GM23248 (cell line): ENCODE measurements at places on chromosomes 7 and 10.

DNA sequence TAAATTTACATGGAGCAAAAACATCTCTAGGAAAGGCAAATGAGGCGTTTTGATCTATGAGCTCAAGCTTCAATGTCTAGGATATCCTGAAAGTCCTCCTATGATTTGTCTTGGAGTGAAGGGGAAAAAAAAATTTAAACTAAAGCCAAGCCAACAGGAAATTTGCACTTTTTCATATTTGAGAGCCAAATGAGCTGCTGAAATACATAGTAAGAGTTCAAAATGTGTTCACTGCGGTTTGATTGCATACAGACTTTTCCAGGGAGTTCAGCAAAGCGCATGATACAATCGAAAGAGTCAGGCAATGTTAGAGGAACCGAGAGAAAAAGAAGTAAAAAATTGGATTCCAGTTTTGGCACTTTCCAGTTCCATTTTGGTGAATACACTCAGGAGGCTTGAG lies 633.4 kb upstream of the MGMT start:
- no peak for DNase-seq

DNA sequence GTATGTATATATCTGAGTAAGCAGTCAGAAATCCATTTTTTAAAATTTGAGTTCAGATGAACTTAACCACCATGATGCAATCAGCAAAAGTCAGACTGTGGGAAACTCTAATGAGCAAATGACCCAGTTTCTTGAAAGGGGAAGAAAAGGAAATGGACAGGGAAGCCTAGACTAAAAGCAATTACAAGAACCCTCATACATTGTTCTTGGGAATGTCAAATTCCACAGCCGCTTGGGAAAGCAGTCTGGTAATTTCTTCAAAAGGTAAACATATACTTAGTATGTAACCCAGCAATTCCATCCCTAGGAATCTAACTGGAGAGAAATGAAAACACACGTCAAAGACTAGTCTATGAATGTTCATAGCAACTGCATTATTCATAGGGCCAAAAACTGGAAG lies 16.4 kb upstream of the FOXK1 start:
- DNase-seq: peak; percentile 88

DNA sequence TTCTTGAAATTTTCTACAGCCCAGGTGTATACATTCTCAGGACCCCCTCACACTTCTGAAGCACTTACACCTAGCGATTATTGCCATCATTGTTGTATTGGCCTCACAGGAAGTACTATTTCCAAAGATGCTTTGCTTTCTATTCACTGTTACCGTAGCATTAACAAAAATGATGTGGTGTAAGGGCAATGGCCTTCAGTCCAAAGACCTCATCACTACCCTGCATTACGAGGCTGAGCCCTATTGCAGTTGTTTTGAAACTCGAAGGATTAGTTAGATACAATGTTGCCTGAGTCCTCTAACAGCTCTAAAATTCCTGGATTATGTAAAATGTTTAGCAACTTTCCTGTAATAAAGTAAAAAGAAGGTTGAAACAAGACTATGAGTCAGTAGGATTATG lies 2.9 kb downstream of the NRCAM start:
- no peak for DNase-seq

- DNase-seq: no peak
Measured at GRCh38 chr10:112678987-112679386, 232.0 kb downstream of the VTI1A start.

DNA sequence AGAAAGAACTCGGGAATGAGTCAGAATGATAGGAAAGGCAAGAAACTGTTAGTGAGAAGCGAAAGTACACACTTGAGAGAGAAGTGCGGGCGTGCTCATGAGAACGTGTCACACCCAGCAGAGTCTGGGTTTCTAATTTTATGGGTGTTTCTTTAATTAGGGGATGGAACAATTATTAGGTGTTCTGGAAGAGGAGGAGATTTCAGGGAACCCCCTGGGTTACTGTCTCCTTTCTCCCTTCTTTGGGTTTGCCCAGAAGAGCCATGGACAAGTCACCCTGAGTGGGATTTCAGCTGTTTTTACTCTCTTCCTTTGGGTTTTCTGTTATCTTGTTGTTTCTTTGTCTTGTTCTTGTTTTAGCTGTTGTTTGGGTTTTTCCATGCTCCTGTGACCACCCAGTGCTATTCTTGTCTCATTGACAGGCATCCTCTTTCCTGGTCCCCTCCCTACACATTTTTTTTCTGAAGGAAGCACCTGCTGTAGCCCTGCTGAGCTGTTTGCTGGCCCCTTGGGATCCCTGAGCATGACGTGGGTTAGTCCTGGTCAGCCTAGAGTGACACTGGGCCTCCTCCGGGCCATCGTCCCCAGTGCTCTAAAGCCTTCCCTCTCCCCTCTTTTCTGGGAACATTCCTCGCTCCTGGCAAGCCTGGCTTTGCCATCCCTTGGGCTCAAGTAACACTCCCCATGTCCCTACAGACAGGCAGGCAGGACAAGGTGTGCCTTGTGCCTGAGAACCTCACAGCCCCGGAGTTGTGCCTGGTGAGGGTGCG lies 3.5 kb downstream of the SH2D4B start:
- DNase-seq: no peak

DNA sequence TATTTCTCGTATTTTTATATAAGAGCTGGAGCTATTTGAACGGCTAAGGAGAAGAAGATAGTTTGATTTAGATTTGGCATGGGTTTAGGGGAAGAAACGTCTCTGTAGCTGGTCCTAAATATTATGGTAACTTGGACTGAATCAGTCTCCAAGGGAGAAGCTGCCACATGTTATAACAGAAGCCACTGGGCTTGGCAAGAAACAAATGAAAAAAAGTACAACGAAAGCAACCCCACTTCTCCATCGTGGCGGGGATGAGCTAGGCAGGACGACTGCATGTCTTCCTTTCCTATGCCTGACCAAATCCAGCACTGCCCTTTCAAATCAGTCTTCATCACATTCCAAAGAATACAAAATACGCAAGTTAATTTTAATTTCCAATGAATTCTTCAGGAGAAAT lies 196.7 kb upstream of the KLF14 start:
- no peak for DNase-seq

- DNase-seq: peak; percentile 61
Measured at GRCh38 chr10:102167861-102168260, 15.7 kb downstream of the NOLC1 start.

- no peak for DNase-seq
Measured at GRCh38 chr7:136807598-136807997, 60.9 kb upstream of the CHRM2 start.

- no peak for DNase-seq
Measured at GRCh38 chr10:33566001-33566400, 231.5 kb upstream of the NRP1 start.

GRCh38 chr7:129468087-129468486 lies 33.9 kb downstream of the STRIP2 start:
- DNase-seq: peak; percentile 83

DNA sequence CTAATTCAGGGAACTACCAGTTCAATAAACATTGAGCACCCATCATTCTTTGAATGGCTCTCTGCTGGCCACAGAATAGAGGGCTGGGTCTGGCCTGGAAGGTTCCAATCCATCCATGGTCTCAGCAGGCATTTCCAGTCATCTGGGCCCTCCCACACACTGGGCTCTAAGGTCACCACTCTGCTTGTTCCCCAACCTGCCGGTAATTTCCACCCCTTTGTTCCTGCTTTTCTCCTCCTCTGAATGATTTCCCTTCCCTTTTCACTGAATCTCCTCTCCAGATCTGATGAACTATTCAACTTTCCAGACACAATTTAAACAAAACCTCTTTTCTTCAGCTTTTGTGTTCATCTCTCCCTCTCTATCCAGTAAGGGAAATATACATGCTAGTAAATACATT lies 2.6 kb downstream of the BZW2 start:
- DNase-seq: no peak

DNA sequence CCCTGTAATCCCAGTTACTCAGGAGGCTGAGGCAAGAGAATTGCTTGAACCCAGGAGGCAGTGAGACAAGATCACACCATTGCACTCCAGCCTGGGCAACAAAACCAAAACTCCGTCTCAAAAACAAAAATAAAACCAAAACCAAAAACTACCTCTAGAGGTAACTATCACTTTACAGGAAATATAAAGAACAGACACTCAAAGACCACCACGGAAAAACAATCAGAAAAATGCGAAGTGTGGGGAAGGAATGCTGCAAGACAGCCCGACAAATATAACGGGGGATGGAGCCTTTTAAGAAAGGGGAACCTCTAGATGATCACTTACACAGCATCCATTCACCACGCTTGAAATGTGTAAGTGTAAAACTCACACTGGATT lies 4.3 kb downstream of the HNRNPF start:
- no peak for DNase-seq

DNA sequence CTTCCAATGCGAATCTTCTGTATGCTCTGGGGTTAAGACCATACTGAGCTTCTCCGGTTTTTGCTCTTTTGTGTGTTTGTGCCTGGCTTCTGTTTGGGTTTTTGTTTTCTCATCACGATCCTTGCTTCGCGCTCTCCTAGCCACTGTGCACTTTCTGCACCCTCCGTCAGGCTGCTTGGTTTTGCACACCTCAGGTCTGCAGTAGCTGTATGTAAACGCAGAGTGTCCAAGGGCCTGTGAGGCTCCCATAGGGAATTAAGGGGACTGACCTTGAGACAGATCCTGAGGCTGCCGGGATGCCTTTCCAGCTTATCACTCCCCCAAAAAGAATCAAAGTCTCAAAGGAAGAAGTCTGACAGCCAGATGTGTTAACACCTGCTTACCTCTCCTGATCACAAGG lies 95.2 kb downstream of the PROSER2 start:
- no peak for DNase-seq

- DNase-seq: peak; percentile 2
Measured at GRCh38 chr10:25867321-25867720, 66.7 kb upstream of the MYO3A start.

DNA sequence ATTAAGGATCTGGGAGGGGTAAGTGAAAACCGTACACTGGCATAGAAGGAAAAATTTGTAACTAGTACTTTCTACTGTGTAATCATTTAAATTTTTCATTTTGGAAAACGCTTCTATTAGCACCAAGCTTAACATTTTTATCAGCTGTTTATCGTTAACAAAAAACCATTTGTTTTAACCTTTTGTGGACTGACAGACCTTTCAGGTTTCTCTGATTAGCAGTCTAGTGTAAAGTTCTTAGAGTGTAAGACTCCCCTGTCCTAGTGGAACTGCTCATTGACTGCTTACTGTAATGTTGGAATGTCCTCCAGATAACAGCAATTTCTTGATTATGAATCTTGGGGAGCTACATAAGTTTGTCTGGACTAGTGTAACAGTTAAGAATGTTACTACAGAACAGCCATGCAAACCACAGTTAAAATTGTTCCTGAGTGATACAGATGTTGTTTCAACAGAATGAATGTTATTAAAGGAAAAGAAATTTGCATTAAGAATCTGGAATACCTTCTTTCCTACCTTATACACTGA lies 2.0 kb downstream of the DBF4 start:
- DNase-seq: peak; percentile 34

DNA sequence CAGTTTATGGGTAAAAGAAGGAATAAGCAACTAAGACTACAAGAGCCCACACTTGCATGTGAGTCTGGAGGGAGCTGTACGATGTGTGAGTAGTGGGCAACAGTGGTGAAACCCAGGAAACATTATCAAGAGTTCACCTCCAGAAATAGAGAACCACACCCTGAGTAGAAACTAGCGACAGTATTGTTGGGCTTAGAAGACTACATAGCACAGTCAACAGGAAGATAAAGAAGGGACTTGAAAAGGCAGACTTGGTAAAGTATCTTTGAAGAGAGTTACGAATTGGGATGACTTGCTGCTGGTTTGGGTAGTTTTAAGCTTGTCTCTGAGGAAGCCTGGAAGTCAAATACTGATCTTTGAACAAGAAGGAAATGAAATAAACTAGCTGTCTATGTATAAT lies 223.2 kb upstream of the GNAI1 start:
- no peak for DNase-seq

GRCh38 chr10:34207343-34207742 lies 607.8 kb downstream of the PARD3 start:
- no peak for DNase-seq

DNA sequence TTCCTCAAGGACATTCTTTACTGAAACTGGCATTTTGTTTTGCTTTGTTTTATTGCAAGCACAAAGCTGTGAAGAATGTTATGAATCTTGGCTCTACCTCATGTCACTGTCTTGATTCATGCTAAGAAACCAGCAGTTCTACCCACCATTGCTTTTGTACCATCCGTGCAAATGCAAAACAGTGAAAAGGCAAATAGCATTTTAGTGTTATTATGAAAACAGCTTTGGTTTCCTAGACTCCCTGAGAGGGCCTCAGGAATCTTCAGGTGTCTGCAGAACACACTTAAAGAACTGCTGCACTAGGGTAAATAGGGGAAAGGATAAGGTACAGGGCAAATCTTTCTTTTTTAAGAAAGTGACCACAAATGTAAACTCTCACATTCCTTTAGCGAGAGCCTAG lies 318.9 kb downstream of the AHR start:
- DNase-seq: no peak

DNA sequence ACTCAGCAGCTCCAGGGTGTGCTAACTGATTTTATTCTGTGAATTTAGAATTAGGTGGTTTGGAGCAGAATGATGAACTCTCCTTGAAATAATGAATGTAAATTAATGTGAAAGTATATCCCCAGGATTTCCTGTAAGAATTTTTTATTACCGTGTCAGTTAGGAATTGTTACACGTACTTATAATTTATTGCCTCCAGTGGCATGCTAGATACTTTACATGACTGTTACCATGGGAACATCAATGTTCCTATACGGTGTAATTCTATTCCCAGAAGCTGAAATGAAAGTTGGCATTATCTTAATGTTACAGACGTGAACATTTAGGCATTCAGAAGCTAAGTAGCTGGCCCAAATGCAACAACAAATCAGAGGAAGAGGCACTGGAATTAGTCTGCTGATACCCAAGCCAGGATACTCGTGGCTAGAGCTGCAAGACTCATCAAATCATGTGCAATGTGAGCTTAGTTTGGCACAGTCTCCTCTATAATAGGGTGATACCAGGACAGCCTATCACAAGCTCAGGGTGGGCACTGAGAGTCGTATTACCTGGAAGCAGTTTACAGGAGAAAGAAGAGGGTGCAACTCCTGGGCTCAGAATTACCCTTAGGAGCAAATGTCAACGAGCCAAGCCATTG lies 30.0 kb upstream of the PRKAR2B start:
- DNase-seq: peak; percentile 10

DNA sequence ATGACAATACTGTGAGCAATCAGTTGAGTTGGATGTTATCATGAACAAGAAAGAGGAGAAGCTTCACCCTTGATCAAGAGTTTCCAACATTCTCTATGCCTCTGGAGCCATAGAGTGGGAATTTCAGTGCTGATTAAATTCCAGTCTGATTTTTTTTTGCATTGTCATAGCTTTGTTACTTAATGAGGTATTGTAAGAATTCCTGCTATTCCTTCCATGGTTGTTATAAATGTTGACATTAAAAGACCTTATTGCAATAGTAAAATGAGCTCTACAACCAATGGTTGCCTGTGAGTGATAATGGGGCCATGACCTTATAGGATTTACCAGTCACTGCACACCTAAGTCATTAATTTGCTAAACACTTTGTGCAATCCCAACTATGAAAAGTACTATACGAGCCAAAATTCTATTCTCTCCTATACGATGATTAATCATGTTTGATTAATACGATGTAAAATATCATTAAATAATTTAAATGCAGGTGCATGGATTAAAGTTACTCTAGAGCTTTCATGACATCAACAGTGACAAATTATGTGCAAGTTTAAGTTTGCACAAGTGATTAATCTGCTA lies 353.2 kb upstream of the KLF6 start:
- peak; percentile 9 for DNase-seq

GRCh38 chr10:97144297-97144696 lies 41.5 kb downstream of the SLIT1 start:
- no peak for DNase-seq

- peak; percentile 0 for DNase-seq
Measured at GRCh38 chr7:109343678-109344077, 774.0 kb downstream of the DNAJB9 start.
